NCI-H2029 treated with DMSO at 0.1 percent for 48 hours (cell line): ENCODE measurements at places on chromosomes 7 and 10.
A peak's percentile ranks its signal among the peaks of the same experiment; 100 is the strongest.

- no peak for DNase-seq
These were observed 129.3 kb downstream of the GLI3 start for GRCh38 chr7:42107484-42108240.

DNA sequence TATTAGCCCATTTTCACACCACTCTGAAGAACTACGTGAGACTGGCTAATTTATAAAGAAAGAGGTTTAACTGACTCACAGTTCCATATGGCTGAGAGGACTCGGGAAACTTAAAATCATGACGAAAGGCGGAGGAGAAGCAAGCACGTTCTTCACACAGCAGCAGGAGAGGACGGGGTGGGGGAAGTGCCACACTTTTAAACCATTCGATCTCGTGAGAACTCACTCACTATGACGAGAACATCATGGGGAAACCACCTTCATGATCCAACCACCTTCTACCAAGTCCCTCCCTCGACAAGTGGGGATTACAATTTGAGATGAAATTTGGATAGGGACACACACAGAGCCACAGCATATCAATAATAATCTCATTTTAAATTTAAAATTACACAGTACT, 80.2 kb downstream of the VWDE start:
- DNase-seq = no peak

- DNase-seq = no peak
These were observed 112.6 kb downstream of the AMPH start for GRCh38 chr7:38518541-38518940.

DNA sequence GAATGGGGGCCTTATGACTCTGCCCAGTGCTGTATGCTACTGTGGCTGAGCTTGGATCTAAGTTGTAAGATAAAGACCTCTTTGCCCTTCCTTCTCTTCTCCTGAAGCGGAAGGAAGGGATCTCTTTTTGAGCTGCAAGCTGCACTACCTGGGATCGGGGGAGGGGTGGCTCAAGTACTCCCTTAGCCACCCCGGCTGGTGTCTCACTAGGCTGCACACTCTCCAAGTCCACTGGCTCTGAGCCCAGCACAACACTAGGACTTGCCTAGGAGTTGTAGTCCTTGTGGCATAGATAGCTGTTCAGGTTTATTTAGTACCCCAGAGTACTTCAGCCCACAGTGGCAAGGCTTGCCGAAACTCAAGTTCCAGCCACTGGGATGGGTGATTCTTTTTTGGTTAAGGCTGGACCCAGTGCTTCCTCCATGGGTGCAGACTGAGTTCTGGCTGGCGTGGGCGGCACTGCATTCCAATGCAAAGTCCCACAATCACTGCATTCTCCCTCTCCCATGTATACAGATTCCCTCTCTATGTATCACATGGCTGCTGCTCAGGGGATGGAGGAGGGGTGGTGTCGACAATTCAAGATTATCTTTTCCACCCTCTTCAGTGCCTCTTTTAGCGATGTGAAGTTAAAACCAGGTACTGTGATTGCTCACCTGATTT, 76.2 kb upstream of the SLC25A13 start:
- peak; percentile 61 for DNase-seq

DNA sequence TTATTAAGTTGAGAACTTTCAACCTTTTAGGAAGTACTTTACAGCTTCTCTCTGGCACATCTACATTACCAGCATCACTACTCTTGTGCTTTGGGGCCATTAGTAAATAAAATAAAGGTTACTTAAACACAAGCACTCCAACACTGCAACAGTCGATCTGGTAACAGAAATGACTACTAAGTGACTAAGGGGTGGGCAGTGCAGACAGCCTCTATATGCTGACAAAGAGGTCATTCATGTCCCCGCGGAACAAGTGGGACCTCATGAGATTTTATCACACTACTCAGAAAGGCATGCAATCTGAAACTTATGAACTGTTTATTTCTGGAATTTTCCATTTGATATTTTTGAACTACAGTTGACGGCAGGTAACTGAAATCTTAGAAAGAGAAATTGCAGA, 111.3 kb upstream of the DNAJB12 start:
- no peak for DNase-seq

- no peak for DNase-seq
These were observed 2.6 kb downstream of the MYO1G start for GRCh38 chr7:44976040-44976745.
